ENCODE measurements at places on chromosomes 5 and 9.

GRCh38 chr9:107534510-107535078 is 45.0 kb upstream of the KLF4 start:
- no peak for DNase-seq

DNA sequence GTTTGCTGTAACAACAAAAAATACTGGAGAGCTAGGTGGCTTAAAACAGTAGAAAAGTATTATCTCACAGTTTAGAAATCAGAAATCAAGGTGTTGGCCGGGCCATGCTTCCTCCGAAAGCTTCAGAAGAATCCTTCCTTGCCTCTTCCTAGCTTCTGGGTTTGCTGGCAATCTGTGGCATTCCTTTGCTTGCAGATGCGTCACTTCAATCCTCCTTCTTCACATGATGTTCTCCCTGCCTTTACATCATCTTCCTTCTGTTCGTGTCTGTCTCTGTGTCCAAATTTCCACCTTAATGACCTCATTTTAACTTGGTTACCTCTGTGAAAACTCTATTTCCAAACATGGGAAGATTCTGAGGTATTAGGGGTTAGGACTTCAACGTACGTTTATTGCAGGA is 90.4 kb upstream of the CHD1 start:
- DNase-seq, result no peak

DNA sequence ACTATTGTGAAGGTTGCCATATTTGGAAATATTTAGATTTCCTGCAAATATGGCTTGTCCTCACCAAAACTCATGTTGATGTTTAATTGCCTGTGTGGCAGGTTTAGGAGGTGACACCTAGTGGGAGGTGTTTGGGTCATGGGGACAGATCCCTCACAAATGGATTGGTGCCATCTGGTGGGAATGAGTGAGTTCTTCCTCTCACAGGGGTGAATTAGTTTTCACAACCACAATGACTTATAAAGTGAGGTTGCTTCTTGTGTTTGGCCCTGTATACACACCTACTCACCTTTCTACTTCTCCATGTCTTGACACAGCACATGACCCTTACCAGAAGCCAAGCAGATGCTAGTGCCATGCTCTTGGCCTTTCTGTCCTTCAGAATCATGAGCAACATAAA is 41.1 kb downstream of the ISOC1 start:
- no peak for DNase-seq

GRCh38 chr9:81534138-81534875 is 155.0 kb downstream of the TLE1 start:
- DNase-seq, result no peak

DNA sequence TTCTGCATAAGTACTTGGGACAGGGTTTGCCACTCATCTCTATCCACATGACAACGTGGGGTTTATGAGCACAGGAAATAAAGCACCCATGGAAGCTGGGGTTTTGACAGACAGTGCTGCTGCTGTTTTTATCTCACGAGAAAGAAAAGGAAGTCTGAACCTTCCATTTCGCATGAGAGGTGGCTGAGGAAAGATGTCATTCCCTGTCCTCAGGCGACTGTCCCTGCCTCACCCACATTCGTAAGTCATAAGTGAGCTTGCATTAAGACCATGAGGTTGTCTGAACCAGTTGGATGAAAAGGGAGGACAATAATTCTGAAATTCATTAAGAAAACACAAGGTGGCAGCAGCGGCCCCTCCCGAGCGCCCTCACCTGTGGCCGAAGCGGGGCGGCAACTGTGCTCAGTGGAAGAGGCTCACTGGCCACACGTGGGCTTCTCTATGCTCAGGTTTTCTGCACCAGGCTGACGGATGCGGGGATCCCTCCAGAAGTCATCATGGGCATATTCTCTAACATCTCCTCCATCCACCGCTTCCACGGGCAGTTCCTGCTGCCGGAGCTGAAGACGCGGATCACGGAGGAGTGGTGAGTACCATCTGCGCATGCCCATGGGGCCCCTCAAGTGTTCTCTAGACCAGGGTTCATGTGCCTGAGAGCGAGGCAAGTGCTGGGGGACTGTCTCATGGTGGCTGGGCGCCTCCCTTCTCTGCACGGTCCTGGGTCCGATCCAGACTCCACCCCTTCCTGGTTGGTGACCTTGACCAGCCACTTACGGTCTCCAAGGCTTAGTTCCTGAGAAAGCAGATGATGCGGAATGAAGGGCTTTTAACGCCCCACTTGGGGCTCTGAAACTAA is 54.7 kb upstream of the SUSD3 start:
- peak; percentile 58 for DNase-seq

GRCh38 chr5:131288328-131288727 is 24.5 kb downstream of the CDC42SE2 start:
- no peak for DNase-seq

- no peak for DNase-seq
These were observed 10.4 kb downstream of the QSOX2 start for GRCh38 chr9:136235171-136235570.

GRCh38 chr9:122816163-122816867 is 12.1 kb downstream of the PDCL start:
- no peak for DNase-seq

GRCh38 chr5:2553611-2554010 is 197.9 kb downstream of the IRX2 start:
- no peak for DNase-seq
